ENCODE measurements at places on chromosomes 1 and 21.
A peak's percentile ranks its signal among the peaks of the same experiment; 100 is the strongest.

DNA sequence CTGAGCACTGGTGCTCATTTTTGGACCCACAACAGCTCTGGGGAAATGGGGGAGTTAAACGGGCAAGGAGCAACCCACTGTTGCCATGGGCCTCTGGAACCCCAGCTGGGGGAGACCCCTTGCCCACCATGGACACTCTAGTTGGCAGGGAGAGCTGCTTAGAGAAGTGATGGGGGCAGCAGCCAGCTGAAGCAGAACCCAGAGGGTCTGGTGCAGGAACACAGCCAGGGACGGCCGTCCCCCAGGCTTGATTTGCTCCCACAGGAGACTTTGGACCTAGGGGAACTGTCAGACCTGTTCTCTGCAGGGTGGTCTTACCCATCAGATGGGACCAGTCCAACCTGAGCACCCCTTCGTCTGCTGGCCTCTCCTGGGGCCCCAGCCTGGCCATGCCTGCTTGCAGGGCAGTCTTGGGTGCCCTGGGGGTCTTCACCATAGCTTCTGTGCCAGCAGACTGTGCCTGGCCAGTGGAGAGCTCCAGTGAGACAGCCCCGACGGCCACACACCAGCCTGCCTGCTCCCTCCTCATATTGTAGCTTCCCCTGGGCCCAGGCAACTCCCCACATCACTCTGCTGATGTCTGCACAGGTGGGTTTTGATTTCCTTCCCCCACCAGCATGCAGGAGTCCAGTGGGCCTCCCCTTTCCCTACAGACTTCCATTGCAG lies 11.3 kb downstream of the SPATC1L start:
- no peak for DNase-seq

GRCh38 chr1:228917342-228917741 lies 182.1 kb downstream of the RHOU start:
- no peak for DNase-seq

DNA sequence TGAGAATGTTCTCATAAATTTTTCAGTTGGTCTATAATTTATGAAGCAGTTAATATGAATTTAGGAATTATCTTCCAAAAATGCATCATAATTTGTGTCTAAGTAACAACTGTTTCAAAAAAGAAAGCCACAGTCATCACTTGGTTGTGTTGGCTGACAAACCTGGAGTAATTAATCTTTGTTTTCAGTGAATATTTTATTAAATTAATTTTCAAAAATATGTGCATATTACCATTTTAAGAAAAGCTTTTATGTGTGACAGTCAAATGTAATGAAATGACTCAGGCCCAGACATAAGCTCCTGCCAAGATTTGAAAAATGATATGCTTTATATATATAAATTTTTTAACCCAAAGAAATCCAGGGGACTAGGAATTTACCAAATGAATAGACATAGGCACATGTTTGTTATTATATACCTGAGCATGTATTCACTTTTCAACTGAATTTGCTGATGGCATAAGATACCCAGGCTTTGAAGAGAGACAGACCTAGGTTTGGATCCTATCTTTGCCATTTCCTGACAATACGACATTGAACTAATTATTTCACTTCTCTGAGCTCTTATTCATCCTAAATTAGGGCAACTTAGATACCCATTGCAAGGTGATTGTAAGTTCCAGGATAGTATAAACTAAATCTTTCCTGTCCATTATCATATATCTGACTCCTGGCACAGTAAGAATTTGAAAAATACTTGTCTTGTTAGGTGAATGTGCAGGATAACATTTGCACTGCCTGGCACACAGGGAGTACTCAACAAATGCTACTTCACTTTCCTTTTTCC lies 729.5 kb upstream of the ADGRL2 start:
- DNase-seq: peak; percentile 5

DNA sequence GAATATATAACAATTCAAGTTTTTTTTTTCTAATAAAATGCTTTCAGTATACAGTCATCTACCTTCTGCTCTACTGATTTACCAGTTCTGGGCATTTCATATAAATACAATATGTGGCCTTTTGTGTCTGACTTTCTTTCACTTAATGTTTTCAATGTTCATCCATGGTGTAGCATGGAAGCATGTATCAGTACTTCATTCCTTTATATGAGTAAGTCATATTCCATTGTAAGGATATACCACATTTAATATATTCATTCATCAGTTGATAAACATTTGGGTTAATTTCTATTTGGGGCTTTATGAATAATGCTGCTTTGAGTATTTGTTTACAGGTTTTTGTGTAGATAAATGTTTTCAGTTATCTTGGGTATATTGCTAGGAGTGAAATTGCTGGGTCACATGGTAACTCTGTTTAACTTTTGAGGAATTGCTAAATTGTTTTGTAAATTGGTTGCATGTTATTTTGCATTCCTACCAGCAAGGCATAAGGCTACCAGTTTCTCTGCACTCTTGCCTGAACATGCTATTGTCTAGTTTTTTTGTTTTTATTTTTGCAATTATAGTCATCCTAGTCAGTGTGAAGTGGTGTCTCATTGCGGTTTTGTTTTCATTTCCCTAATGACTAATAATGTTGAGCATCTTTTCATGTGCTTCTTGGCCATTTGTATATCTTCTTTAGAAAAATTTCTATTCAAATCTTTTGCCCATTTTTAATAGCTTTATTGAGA lies 206.1 kb downstream of the TM2D1 start:
- no peak for DNase-seq

- no peak for DNase-seq
These were observed 811.3 kb upstream of the ADGRL2 start for GRCh38 chr1:80989455-80989854.

- DNase-seq: no peak
These were observed 47.6 kb downstream of the LACTBL1 start for GRCh38 chr1:22925111-22925510.

DNA sequence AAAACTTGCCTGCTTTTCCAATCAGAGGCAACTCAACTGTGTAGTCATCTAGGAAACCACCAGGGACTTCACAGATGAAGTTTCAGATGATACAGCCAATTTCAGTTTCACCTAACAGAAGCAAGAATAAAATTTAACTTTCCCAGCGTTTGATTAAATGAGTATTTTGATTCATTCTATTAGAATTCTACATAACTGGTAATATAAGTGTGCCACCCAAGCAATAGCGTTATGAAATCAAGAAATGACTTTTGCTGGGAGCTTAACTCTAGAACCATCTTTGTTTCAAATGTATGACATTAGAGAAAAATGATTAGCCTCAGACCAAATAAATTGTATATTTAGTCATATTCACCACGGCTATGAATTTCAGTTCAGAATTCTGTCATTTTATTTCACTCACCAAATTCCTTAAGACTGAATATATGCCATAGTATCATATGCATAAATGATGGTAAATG lies 239.3 kb downstream of the NRIP1 start:
- no peak for DNase-seq

GRCh38 chr1:87051965-87052364 lies 137.5 kb downstream of the HS2ST1 start:
- DNase-seq: no peak

DNA sequence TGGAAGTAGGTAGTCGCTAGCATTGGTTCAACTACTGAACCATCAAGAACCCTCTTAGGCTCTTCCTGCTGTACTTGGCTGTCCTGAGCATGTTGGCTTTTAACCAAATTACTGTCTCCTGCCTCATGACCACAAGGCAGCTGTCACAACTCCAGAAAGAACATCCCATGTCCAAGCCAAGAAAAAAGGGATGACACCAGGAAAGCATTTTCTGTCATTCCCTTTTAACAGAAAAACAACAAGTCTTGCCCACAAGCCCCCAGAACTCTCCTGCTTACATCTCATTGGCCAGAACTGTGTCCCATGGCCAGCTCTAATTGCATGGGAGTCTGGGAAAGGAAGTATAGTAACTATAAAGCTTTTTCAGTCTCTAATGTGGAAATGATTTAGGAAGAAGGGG lies 2.4 kb upstream of the RNU5D-1 start:
- peak; percentile 71 for DNase-seq

DNA sequence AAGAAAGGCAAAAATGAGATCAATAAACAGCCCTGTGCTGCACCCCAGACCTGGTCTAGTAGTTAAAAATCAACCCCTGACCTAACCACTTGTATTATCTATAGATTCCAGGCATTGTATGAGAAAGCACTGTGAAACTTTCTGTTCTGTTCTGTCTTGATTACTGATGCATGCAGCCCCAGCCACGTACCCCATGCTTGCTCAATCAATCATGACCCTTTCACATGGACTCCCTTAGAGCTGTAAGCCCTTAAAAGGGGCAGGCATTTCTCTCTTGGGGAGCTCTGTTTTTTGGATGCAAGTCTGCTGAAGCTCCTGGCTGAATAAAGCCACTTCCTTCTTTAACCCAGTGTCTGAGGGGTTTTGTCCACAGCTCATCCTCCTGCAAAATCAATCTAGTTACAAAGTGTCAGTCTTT lies 24.2 kb upstream of the CD34 start:
- no peak for DNase-seq

DNA sequence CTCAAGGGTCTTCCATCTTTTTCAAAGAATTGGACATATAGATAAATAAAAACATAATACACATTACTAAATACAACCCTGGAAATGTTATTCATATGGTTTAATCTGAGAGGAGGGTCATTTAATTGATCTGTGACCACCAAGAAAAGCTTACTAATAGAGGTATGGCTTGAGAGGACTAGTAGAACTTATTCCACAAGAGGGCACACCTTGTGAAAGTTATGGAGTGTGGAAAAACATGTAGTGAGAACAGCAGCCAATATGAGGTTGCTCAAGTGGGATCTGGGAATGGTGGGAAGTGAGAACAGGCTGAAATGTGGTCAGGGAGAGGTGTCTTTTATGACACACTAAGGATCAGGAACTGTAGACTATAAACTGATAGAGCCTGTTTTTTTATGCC lies 973.5 kb upstream of the B3GALT2 start:
- peak; percentile 13 for DNase-seq

GRCh38 chr21:25582888-25583287 lies 24.4 kb downstream of the MRPL39 start:
- no peak for DNase-seq

GRCh38 chr1:12570291-12570690 lies 47.7 kb downstream of the DHRS3 start:
- no peak for DNase-seq

DNA sequence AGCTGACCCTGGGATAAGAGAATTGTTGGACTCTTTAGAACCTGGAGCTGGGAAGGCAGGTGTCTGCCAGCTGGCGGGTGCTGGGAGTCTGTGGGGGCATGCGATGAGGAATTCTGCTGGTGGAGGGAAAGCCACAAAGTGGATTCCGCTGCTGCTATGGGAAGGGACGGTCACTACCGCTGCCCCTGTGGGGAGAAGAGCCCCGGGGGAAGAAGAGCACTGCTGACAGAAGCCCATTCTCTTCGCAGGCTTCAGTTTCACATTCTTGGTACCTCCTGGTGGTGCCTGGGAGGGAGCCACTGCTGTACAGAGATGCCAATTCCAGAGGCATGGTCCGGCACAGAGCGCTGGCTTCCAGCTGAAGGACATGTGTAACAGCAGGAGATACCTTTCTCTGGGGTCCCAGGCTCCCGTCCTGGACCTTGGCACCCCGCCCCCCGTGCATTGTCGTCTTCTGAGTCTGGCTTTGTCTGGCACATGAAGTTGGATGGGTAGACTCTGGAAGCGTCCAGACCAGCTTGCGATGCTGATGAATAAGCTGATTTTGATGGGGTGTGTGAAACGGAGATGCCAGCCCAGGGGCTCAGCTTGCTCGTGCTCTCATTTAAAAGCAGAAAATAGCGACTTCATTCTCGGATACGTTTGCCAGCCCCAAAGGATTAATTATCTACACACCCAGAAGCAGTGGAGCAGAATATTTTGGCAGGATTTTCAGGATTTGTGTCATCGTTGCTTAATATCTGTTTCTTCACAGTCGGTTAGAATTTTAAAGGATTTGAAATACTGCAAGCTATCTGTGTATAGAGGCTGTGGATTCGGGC lies 13.2 kb downstream of the PDXK start:
- peak; percentile 66 for DNase-seq

GRCh38 chr1:212004895-212005608 lies 30.3 kb downstream of the INTS7 start:
- no peak for DNase-seq

- DNase-seq: peak; percentile 65
These were observed 24.0 kb downstream of the QSOX1 start for GRCh38 chr1:180178511-180179161.

DNA sequence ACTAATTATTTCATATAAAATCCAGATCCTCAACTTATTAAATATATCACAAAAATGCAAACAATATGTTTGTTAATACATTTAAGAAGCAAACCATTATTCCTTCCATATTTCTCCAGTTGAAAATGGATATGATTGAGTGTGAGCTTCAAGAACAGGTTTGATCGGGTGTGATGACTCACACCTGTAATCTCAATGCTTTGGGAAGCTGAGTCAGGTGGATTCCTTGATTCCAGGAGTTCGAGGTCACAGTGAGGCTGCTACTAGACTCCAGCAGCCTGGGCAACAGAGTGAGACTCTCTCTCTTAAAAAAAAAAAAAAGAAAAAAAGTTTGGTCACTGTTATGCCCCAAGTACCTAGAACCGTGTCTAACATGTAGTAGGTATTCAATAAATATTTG lies 42.9 kb upstream of the RRP15 start:
- DNase-seq: no peak

- no peak for DNase-seq
These were observed 13.5 kb upstream of the YRDC start for GRCh38 chr1:37821481-37821880.

DNA sequence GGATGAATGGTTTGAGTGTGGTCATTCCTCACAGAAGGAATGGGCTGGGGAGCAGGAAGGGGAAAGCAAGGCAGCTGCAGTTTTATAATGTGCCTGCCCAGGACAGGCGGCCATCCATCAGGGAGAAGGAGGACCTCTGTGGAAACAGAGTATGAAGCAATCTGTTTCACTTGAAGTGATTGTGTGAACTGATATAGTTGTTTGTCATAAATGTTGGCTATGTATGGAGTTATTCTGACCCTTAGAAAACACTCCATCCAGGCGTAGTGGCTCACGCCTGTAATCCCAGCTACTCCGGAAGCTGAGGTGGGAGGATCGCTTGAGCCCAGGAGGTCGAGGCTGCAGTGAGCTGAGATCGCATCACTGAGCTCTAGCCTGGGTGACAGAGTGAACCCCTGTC lies 46.5 kb downstream of the NENF start:
- no peak for DNase-seq

- no peak for DNase-seq
These were observed 105.2 kb downstream of the XCL2 start for GRCh38 chr1:168438626-168439025.

GRCh38 chr1:26824731-26825130 lies 1.8 kb upstream of the ZDHHC18 start:
- DNase-seq: no peak

DNA sequence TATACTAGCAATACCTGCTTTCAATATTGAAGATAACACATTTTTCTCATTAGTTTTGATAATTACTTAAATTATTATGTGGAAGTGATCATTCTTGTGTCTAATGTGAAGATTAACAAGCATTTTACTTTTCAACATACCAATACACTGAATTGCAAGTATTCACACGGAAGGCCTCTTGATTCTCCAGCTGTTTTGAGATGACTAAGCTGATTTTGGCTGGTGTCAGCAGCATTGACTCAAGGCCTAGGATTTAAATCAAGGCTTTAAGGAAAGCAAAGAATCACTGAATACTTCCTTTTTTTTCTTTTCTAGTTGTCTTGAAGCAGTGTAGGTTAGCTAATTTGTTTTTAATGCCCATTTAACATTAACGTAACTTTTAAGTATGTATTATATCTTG lies 373.7 kb downstream of the SRGAP2C start:
- peak; percentile 90 for DNase-seq

- DNase-seq: no peak
These were observed 30.4 kb downstream of the NGF start for GRCh38 chr1:115307661-115308060.
